HT1080 (cell line): ENCODE measurements at places on chromosomes 5 and 9. TPM values are rescaled to one million over a fixed set of nuclear protein-coding genes. Genes with fewer than 3 reads are reported as not detected.

- DNase-seq, result peak; percentile 45
Measured at GRCh38 chr5:108749128-108749861, 1.6 kb downstream of the FER start.

- no peak for DNase-seq
Measured at GRCh38 chr9:96195541-96195940, 106.4 kb downstream of the HSD17B3 start.

DNA sequence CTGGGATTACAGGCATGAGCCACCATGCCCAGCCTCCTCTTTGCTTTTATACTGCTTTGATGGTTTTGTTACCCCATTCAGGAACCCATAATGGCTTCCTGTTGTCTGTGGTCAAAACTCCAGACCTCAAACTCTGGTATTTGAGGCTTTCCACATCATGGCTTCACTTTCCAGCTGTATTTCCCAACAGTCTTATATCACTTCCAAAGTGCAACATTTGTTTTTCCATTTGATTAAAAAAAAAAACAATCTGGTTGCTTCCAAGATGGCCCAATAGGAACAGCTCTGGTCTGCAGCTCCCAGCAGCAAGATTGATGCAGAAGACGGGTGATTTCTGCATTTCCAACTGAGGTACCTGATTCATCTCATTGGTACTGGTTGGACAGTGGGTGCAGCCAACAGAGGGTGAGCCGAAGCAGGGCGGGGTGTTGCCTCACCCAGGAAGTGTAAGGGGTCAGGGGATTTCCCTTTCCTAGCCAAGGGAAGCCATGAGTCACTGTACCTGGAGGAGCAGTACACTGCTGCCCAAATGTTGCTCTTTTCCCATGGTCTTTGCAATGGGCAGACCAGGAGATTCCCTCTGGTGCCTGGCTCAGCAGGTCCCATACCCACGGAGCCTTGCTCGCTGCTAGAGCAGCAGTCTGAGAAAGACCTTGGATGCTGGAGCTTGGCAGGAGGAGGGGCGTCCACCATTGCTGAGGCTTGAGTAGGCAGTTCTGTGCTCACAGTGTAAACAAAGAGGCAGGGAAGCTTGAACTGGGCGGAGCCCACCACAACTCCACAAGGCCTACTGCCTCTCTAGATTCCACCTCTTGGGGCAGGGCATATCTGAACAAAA is 458.4 kb downstream of the KDM4C start:
- peak; percentile 72 for DNase-seq

Gene UBE2R2
- total RNA-seq, result 15.9 and 25.7 TPM in 2 replicates

DNA sequence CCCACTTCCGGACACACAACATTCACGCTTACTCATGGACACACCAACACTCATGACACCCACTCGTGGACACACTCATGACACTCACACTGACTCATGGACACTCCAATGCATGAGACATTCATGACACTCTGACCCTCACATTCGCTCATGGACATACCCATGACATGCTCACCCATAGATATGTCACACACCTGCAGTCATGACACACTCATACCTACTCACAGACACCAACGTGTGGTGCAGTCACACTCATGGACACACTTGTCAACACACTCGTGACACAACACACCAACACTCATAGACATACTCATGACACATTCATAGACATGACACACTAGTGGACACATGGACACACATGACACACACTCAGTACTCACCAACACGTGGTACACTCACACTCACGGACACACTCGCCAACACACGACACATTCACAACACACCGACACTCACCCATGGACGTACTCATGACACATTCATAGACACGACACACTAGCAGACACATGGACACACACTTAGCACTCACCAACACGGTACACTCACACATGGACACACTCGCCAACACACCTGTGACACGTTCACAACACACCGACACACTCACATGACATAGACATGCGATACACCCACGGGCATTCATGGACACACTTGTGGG is 73.4 kb downstream of the PHF2 start:
- DNase-seq, result no peak

DNA sequence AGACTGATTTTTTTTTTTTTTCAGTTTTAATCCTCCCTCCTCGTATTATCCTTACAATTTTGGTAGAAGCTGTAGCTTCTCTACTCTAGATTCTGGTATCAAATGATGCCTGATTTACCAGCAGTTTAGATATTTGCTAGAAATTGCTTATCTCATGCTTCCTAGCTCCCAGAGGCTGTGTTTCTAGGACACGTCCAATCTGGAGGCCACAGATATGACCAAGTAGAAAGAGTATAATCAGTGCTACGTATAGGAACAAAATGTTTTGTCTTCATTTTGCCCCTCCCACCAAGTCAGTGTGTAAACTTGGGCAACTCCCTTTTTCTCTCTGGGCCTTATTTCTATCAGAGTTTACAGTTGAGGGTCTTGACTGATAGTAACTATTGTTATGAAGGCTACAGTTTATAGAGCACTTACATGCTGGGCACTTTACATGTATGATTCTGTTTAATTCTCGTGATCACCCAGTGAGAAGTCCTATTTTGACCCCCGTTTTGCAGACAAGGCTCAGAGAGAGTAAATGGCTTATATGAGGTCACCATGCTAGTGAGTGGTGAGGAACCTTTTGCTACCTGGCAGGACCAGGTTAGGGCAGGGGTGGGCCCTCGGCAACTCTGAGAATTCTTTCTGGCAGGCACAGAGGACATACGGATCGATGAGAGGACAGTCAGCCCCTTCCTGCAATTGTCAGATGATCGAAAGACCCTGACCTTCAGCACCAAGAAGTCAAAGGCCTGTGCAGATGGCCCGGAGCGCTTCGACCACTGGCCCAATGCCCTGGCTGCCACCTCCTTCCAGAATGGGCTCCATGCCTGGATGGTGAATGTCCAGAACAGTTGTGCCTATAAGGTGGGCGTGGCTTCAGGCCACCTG is 7.6 kb downstream of the HDHD3 start:
- DNase-seq, result no peak

DNA sequence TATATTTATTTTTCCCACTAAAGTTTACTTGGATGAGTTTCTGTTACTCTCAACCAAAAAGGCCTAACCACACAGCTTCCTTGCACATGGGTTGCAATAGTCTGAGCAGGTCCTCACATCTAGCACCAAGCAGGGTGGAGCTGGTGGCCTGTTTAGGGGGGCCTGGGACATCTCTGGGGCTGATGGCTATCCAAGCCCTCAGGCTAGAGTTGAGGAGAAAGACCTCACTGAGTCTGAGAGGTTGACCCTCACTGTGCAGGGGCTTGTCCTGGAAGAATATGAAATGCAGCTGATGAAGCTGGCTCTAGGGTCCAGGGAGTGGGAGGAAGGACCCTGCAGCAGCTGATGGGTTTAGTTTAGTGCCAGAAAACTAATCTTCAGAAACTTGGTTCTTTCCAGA is 217.1 kb upstream of the MVB12B start:
- DNase-seq, result no peak

Gene PGGT1B
- total RNA-seq, result 16.7 and 20.5 TPM in 2 replicates

DNA sequence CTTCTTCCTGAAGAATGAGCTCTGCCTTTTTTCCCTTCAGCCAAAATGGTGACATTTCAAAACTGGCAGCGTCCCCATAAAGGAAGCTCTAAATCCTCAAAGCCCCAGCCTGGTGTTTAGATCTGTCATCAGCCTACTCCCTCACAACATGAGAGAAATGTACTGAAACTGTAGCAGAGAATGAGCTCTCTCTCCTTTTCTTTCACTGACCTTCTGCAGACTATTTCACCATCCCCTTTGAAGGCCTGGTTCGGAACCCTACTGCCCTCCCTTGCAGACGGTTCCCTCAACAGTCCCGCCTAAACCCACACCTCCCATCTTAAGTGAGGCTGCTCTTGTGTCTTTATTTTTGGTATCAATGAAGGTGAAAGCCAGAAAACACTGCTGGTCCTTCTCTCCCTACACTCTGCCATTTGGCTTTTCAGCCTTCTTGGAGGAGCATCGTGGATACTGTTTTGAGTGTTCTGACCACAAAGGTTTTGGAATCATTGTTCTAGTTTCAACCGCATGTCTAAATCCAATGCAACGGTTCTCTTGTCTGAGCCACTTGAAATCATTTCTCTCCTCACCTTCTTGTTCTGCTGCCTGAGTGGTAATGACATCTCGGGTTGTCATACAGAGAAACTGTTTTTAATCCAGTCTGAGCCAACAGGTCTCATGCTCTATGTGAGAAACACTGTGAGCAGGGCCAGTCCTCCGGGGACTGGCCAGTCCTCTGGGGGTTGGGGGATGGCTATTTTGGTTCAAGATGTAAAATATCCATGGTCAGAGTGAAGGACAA is 39.0 kb downstream of the ITK start:
- DNase-seq, result no peak

- DNase-seq, result peak; percentile 46
Measured at GRCh38 chr5:16502866-16503265, 37.3 kb upstream of the ZNF622 start.

- peak; percentile 66 for DNase-seq
Measured at GRCh38 chr5:134432677-134433359, 21.1 kb upstream of the CDKN2AIPNL start.

- no peak for DNase-seq
Measured at GRCh38 chr5:14362491-14362890, 219.1 kb upstream of the OTULINL start.

- DNase-seq, result no peak
Measured at GRCh38 chr9:2060424-2060823, 45.3 kb downstream of the SMARCA2 start.

Gene ZBTB5
- total RNA-seq, result 5.1 and 5.7 TPM in 2 replicates

Gene ZNF883
- total RNA-seq, result 4.7 and 5.7 TPM in 2 replicates

Gene SPAAR
- 0.05 and 0.23 TPM in 2 replicates for total RNA-seq

GRCh38 chr5:128074171-128074570 is 9.4 kb upstream of the SLC12A2 start:
- no peak for DNase-seq

Gene ABLIM3
- total RNA-seq, result 23.4 and 30.4 TPM in 2 replicates

Gene TXNDC8
- total RNA-seq, result not detected in 2 replicates

GRCh38 chr5:172623313-172623980 is 17.6 kb upstream of the NEURL1B start:
- DNase-seq, result no peak

DNA sequence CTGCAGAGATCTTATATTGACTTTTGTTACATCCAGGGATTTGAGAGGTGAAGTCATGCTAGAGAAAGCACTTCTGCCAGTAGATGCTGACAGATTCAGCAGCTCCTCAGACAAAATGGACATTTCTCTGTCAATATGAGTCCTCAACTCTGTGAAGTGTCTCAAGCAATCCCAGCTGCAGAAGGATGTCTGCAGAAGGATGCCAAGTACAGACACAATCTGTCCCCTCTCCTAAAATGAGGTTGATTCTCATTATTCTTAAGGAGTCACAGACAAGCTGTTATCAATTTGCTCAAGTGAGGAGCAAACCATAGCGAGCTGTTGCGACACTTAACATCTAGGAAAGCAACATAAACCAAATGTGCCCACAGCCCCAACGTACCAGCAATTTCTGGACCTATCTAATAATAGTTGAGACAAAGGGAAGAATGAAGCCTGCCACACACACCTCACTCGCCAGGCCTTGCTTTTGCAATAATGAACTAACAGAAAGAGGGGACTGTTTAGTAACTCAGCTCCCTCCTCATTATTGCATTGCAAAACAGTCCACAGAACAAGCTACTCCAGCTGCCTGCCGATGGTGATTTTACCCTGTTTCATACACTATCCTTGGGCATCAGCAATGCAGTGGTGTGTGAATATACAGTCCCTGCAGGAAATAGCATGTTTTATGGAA is 364.2 kb upstream of the PDE4D start:
- DNase-seq, result no peak

- DNase-seq, result no peak
Measured at GRCh38 chr5:112203229-112203628, 215.8 kb downstream of the EPB41L4A start.

DNA sequence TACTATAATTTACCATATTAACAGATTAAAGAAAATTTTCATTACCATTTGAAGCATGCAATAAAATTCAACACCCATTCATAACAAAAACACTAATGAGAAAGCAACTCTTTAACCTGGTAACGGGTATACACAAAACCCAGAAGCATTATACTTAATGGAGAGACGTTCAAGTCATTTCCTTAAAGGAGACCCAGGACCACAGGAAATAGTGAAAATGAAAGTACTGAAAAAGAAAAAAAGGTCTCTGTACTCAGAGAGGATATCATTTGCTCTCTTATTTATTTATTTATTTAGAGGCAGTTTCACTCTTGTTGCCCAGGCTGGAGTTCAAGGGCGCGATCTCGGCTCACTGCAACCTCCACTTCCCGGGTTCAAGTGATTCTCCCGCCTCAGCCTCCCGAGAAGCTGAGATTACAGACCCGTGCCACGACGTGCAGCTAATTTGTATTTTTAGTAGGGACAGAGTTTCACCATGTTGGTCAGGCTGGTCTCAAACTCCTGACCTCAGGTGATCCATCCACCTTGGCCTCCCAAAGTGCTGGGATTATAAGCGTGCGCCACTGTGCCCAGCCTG is 61.6 kb downstream of the SETX start:
- DNase-seq, result no peak

DNA sequence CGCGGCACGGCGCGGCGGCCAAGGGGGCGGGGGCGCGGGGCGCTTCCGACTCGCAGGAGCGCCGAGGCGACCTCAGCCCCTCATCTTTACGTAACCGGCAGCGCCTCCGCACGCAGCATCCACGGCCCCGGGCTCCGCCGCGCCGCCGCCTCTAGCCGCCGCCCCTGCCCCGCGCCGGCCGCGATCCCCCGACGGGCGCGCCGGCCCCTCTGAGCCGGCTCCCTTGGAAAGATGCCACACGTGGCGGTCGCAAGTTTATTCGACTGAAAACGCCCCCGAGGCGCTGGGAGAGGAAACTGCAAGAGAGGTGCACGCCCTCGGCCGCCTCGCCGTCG is 1.0 kb downstream of the KLF9 start:
- no peak for DNase-seq

DNA sequence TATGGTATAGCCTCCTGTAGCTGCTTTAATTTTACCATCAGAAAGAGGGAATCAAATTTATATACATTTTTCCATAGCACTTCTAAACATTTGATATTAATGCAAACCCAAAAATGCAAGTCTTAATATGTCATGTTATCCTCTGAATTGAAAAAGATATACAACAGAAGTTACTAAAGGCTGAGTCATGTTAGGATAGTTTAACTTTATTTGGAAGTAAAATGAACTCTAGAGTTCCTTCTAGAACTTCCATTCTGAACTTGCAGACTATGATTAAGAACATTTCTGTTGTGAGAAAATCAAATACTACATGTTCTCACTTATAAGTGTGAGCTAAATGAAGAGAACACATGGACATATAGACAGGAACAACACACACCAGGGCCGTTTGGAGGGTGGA is 317.3 kb upstream of the PRR16 start:
- no peak for DNase-seq
